ENCODE measurements at places on chromosomes 2 and 18.

- no peak for DNase-seq
These were observed 60.2 kb upstream of the CAVIN2 start for GRCh38 chr2:191907091-191907490.

DNA sequence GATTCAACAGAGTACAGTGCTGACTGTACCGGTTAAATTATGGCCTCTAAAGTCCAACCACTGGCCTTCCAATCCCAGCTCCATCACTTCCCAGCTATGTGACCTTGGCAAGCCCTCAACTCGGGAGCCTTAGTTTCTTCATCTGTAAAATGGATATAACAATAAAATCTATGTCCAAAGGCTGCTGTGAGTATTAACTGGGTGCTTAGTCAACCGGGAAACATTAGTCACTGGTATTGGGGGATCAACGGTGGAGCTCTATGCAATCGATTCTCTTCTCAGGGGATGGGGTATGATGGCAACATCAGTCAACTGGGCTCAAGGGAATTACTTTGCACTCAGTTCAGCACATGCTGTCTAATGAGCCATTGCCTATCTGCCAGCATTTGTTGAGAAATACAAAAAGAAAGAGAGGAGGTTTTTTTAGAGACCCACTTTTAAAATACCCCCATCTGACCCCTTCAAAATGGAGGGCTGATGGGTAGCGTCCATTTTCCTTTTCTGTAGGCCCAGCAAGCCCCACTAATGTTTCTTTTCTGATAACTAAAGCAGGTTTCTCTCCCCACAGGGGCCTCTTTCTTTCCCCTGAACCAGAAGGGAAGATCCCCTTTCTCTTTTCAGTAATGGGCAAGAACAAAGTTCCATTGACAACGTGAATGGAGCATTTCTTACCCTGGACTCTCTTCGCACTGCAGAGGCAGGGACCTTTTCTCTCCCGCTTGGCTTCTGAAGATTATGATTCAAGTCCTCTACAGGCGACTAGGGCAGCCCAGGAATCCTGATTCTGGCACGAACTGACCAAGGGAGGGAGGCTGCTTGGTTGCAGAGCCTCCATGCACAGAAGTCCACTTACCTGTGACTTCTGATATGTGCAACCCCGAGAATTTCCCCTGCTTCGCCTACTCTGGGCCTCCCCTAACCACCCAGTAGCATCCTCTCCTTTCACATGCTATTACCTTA lies 8.7 kb upstream of the AGFG1 start:
- no peak for DNase-seq

GRCh38 chr2:172510088-172510487 lies 45.8 kb upstream of the PDK1 start:
- DNase-seq, result no peak

DNA sequence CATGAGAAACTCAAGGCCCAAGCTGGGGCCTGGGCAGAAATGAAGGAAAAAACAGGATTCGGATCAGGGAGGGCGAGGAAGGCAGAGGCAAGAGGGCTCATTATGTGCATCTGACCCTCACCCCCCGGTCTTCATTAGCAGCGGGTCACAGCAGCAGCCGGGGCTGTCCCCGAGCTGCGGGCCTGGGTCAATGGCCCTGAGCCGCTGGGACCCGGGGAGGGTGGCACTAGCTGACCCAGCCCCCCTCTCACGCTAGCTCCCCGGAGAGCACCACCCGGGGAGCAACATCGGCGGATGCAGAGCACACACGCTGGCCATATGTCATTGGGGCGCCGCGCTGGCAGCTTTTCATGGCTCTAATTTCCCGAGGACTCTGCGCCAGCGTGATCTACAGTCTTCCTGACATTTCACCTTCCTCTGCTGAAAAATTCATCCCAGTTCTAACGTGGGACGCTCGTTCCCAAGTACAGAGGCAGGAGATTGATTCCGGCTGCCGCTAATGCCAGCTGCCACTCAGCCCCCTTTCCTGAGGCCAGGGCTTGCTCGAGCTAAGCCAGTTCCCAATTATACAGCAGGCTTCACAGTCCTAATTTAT lies 63.7 kb downstream of the EIPR1 start:
- DNase-seq, result no peak

DNA sequence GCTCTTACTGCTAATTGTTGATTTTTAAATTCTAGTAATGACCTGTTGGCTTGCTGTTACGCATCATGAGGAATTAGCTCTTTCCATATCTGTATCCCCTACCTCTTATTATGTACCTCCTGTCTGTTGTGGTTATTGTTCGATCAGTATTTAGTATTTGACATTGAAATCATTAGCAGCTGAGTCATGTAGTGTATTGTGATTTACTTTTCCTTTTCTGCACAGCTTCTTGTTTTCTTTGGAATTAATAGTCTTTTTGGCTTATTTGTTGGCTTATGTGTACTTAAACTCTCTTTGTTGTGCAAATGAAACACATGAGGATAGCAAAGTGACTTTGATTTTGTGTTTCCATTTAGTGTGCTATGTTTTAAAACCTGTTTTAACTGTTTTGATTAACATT lies 4.3 kb downstream of the EPB41L5 start:
- no peak for DNase-seq

DNA sequence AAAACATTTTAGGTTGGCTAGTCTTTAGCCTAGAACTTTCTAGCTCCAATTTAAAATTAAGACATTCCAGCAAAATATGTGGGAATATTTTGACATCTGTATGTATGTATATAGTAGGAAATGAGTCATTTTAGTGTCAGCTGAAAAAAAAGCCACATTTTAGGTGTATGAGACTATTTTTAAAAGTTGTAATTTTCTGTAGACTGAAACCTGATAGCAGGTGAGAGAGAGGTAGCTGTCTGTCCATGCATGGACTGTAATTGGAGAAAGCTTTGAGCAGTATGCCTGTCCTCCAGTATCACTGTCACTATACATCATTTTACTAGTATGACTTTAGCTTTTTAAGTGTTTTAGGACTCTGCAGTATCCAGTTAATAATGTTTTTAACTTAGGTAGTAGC lies 26.1 kb upstream of the PPP1R1C start:
- no peak for DNase-seq

- DNase-seq, result peak; percentile 62
These were observed 633 bp downstream of the KIAA1328 start for GRCh38 chr18:36829362-36830157.

GRCh38 chr18:48928787-48929186 lies 22.0 kb downstream of the SMAD7 start:
- peak; percentile 43 for DNase-seq

DNA sequence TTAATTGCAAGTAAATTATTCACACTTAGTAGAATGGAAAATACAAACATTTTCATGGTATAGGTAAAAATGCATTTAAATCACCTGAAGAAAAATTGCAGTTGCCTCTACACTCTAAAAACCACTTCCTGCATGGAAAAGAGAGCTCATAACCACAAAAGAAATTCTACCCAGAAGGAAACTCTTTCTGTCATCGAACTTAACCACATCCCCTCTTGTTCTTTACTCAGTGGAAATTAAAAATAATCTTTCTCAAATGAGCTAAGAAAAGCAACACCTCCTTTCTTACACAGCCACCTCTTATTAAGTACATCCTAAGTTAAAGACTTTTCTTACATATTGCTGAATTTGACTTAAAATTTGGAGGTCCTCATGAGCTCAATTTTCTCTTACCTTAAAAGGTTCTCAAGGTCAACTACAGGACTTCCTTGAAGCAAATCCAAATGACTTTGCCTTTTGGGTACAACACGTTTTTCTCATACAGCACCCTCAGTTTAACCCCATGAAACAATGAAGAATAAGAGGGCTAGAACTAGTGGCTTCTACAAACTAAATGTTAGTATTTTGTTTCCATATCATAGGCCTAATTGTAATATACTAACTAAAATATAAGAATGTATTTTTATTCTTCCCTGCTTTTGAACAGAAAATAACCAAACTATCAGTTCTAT lies 109.1 kb upstream of the CRIM1 start:
- peak; percentile 50 for DNase-seq

GRCh38 chr2:161199912-161200701 lies 39.9 kb downstream of the TANK start:
- DNase-seq, result no peak

GRCh38 chr18:5444269-5444668 lies 99.5 kb downstream of the EPB41L3 start:
- no peak for DNase-seq

DNA sequence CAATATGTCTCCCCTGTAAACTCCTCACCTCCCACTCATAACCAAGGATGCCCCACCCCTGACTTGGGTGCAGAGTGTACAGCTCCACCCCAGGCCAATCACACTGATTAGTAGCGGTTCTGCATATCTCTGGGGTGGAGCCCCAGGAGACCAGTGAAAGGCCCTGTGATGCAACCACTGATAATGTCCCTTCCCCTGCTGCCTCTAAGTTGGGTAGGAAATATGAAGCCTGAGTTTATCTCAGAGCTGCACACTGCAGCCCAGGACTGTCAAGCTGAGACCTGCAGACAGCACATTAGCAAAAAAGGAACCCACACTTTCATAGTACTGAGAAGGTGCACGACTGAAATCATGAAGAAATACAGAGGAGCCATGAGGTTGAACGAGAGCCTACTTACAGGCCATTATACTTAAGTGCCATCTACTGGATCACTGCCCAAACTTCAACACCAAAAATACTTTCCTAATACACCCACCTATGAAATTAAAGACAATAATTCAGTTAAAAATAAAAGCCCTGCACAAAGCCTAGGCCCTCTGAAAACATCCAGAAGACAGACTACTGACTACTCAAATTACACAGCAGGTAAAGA lies 455.4 kb upstream of the LRRTM4 start:
- DNase-seq, result no peak

- no peak for DNase-seq
These were observed 257.5 kb upstream of the KLHL29 start for GRCh38 chr2:23127465-23127864.

GRCh38 chr2:64422466-64422865 lies 31.5 kb upstream of the LGALSL start:
- DNase-seq, result no peak

DNA sequence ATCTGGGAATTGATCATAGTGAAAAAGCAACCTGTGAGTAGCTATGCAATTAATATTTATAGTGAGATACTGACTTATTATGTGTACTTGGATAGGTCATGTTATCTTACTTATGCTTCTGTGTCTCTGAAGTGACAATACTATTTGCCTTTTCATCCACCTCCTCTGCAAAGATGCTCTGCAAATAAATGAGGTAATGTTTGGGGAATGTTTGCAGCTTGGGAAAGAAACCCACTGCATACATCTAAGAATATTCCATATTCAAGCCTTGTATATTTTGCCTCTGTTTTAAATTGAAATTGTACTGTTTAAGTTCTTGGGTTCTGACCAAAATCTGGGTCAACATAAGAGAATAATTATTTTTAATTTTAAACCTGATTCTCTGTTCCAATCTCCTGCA lies 217.4 kb upstream of the DTNA start:
- DNase-seq, result no peak

- DNase-seq, result no peak
These were observed 55.0 kb downstream of the KCNG2 start for GRCh38 chr18:79852561-79853302.

DNA sequence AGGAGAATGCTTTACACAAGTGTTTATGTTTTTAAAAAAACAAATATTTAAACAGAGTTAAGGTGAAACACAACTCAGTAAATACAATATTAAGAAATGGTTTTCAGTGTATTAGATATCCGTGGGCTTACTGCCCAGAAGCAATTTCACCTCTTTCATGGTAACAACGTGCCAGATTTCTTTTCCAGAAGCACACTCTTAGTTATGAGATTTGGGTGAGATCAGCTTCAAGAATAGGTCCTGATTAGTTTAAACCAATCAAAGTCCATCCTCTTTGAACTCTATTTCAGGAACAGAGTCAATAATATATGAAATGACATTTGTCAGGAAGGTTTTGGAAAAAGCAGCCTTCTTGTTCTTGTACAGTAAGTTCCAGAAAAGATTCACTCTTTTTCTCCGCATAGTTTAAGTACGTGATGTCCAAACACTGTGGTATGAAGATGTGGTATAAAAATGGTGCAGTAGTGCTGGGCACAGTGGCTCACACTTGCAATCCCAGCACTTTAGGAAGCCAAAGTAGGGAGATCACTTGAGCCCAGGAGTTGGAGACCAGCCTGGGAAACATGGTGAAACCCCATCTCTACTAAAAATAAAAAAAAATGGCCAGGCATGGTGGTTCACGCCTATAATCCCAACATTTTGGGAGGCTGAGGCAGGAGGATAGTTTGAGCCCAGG lies 14.7 kb downstream of the USP34 start:
- no peak for DNase-seq

GRCh38 chr2:10889651-10890215 lies 22.0 kb upstream of the KCNF1 start:
- no peak for DNase-seq

DNA sequence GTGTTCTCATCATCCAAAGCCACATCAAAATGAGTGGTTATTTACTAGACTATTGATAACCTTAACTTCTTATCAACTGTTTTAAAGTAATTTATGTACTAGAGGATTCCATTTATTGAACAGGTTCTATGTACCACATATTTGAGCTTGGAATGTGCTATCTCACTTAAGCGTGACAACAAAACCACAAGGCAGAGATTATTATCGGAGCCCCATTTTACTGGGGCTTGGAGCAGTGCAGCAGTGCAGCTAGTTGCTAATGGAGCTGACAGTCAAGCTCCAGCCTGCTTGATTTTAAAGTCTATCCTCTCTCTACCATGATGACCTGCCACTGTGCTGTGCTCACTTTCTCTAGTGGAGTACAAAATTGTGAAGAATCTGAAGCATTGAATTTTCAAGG lies 24.6 kb downstream of the GCG start:
- no peak for DNase-seq

DNA sequence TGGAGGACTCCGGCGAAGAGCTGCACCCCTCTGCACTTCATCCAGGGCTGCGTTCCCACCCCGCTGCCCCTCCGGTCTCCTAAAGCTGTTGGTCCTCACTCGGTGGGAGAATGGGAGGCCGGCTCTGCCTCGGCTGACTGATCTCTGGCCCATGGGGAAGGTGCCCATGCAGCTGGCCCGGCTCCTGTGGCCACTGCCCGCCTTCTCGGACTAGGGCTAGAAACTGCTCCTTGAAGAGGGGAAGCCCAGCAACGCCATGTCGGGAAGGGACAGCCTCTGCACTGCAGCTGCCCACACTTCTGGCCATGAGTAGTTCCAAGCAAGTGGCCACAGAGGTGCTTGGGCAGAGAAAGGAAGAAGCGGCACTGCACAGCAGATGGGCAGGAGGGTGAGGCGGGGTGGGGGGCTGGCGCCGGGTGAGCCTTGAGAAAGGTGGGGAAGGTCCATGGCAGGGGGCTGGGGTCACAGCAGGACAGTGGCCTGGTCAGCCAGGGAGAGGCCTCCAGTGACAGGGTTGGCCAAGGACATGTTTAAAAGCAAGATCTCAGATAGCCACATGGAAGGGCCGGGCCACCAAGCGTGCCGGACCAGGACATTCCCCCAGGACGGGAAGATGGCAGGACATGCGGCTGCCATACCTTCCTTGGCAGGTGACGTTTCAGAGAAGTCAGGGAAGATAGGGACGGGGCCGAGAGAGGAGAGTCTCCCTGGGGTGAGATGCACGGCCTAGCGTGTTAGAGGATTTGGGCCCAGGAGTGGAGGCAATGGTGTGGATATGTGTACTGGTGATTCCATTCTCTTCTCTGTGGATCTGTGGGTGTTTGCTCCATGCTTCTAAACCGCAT lies 158.8 kb upstream of the HDAC4 start:
- no peak for DNase-seq

- DNase-seq, result no peak
These were observed 124.7 kb upstream of the LRRTM1 start for GRCh38 chr2:80429251-80429650.

GRCh38 chr2:30511122-30512083 lies 64.4 kb downstream of the LCLAT1 start:
- DNase-seq, result no peak

- no peak for DNase-seq
These were observed 2.0 kb upstream of the PLEKHB2 start for GRCh38 chr2:131103165-131103564.
